Foreskin melanocyte (primary cell): ENCODE measurements at places on chromosomes 16 and 17.

GRCh38 chr16:31025339-31025738 lies 8.0 kb upstream of the STX4 start:
- no peak for DNase-seq

DNA sequence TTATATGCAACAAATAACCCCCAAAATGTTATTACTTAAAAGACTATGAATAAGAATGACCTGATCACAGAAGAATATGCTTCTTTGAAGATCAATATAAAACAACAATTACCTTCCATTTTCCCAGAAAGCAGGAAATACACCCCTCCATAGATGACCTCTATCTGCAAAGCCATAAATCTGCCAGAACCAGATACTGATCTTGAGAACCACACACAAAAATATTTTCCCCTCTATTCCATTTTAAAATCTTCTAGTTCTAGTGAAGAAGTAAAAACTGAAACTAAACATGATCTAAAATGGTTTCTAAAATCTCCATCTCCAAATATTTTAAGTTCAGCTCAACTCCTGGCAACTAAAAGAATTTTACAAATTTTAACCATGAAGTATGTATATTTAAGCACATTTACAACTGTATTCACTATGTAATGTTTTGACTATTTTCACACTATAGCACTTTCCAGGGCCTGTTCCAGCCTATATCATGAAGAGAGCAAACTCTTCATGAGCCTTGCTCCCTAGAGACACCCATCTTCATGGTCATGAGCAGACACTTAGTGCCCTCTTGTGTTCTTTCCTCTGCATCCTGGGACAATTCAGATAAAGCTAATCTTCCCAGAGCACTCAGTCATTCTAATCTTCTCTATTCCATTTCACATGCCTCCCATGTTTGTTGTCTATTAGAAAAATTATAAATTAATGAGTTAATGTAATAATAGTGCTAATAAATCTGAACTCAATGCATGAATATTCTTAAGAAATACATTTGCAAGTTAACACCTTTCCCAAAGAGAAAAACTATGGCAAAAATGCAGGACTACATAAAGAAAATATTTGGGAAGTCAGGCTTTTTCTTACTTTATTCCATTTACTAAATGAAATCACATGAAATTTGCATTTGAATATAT lies 87.0 kb downstream of the HELZ start:
- DNase-seq, result no peak

DNA sequence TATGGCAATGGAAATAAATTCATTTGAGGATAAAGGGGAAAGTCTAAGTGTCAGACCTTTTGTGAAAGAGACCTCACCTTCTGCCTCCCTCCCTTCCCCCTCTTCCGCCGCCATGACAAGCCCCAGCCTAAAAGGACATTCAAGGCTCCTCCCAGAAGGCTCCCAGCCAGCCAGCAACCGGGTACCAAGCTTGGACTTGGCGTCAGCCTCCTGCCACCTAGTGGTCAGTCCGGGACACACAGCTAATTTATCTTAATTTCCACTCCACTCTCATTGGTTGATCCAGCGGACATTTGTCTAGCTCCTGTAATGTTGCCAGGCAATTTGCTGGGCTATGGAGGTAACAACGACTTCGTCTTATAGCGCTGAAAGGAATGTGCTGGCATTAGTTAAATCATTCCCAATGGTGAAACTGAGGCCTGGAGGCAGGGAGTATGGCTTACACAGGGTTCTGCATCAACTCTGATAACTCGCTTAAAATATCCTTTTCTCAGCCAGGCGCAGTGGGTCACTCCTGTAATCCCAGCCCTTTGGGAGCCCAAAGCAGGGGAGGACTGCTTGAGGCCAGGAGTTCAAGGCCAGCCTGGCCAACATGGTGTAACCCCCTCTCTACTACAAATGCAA lies 19.3 kb upstream of the CLEC3A start:
- peak; percentile 65 for DNase-seq

- no peak for DNase-seq
Observed at GRCh38 chr17:63041722-63042121, 75.7 kb downstream of the TANC2 start.

DNA sequence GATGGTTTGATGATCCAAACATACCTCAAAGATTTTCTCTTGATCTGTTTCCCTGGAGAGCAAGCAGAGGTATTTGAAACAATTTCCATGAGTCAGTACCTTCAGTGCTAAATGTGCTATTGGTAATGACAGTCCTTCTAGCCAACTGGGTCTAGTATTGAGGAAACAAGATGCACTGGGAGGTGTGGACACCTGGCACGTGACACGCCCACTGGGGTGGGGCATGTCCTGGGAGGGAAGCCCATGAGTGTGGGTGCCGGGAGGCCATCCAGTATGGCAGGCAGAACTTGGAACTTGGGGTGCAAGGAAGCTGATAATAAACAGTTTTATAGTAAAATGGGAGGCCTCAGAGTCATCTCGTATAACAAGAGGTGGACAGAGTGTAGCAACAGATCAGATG lies 17.9 kb upstream of the AKAP1 start:
- no peak for DNase-seq

- DNase-seq, result peak; percentile 19
Observed at GRCh38 chr16:84829168-84829965, 9.6 kb downstream of the CRISPLD2 start.

DNA sequence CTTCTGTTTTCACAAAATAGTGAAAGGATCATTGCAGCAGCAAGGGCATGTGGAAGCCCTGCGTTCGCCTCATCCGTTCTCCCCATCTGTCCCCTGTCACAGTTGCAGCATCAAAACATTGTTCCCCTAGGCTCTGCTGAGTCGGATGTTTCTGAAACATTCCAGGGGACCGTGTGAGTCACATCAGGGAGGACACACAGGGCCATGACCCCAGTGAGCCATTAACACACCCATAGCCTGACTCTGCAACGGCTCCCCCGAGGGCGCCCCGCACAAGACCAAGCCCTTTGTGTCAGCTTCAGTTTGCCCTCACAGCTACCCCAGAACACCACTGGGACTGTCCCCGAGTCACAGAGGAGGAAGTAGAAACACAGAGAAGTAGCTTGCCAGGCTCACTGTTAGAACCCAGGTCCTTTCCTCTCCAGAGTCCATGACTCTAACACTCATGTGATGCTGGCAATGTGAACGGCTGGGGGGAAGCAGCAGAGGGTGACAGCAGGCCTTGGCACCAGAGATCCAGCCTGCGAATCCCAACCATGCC lies 63.3 kb upstream of the HSBP1 start:
- DNase-seq, result peak; percentile 38

DNA sequence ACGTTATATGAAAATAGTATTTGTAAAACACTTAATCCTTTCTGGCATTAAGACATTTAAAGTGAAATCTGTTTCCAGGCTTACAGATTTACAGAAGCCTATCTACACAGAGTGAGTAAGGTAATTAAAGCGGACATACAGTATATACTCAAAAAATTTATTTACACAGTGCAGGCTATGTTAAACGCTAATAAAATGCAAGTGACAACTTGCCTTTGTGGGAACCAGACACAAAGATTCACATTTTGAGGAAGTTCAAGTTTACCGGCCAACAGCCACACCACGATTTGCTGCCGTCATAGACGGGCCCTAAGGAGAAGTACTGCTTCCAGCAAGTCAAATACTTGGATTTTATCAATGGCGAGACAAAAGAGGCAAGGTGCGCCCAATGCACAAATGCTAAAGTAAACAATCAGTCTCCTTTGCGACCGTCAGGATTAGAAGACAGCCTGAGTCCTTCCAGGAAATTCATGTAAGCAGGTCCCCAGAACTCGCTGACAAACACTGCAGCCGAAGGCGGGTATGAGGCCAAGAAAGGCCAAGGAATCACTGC lies 801 bp downstream of the VPS35 start:
- no peak for DNase-seq

GRCh38 chr16:56337131-56337857 lies 88.1 kb downstream of the AMFR start:
- no peak for DNase-seq

GRCh38 chr17:82983510-82984248 lies 95.7 kb upstream of the METRNL start:
- no peak for DNase-seq

GRCh38 chr16:15780805-15781204 lies 76.0 kb downstream of the MYH11 start:
- DNase-seq, result no peak
